ENCODE measurements at places on chromosomes 1 and 21. TPM values are rescaled to one million over a fixed set of nuclear protein-coding genes. Genes with fewer than 3 reads are reported as not detected.

The CACHD1 gene
- 2.2 TPM for total RNA-seq

The ERICH3 gene
- not detected for total RNA-seq

The NUP210L gene
- not detected for total RNA-seq

The SH3BGR gene
- 1.7 TPM for total RNA-seq

The RGS8 gene
- not detected for total RNA-seq

The MRPS15 gene
- total RNA-seq, result 192 TPM

The TINAGL1 gene
- total RNA-seq, result 279 TPM

The OR14K1 gene
- not detected for total RNA-seq

The SORT1 gene
- 22.0 TPM for total RNA-seq

The NR1I3 gene
- total RNA-seq, result not detected

The LCE3E gene
- 0.63 TPM for total RNA-seq

The S100A9 gene
- total RNA-seq, result 5,057 TPM

The HSF2BP gene
- total RNA-seq, result 10.6 TPM

The RGS18 gene
- not detected for total RNA-seq

The UBE2U gene
- not detected for total RNA-seq

The ANGPTL3 gene
- not detected for total RNA-seq

The PRAMEF20 gene
- not detected for total RNA-seq

The VWA1 gene
- 96.3 TPM for total RNA-seq

Data from airway epithelial cell (primary cell).